ENCODE measurements at places on chromosomes 4 and X.

DNA sequence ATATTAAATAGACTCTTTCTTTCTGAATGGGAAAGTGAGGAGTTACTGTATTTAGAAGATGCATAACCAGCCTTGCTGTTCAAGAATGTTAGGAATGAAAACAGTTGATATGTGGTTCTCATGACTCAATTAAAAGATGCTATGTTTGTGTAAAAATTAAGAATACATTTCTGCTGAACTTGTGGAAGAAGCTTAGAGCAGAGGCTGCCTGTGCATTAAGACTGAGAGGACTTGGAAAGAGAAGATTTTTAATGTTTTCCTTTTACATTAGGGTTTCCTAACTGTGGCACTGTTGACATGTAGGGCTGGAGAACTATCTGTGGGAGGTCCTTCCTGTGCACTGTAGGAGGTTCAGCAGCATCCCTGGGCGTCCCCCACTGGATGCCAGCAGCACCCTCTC, 137.7 kb downstream of the GPR143 start:
- no peak for DNase-seq

DNA sequence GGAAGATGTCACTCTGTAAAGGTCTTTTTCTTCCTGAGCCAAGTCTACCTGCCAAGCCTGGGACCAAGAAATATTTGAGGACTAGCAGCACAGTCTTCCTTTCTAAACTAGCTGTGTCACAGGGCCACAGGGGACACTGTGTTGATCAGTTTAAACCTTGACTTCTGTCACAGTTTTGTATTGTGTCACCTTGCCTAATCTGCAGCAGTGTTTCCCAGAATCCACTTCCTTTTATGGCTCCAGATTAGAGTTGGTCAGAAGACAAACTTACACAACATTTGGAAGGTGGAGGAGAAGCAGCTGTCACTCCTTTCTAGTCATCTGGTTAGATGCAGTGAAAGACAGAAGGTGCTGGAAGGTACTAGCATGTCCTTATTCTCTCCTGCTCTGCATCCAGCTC, 143.1 kb upstream of the BCOR start:
- no peak for DNase-seq

- DNase-seq = no peak
Observed at GRCh38 chr4:11597506-11597905, 168.8 kb upstream of the HS3ST1 start.

DNA sequence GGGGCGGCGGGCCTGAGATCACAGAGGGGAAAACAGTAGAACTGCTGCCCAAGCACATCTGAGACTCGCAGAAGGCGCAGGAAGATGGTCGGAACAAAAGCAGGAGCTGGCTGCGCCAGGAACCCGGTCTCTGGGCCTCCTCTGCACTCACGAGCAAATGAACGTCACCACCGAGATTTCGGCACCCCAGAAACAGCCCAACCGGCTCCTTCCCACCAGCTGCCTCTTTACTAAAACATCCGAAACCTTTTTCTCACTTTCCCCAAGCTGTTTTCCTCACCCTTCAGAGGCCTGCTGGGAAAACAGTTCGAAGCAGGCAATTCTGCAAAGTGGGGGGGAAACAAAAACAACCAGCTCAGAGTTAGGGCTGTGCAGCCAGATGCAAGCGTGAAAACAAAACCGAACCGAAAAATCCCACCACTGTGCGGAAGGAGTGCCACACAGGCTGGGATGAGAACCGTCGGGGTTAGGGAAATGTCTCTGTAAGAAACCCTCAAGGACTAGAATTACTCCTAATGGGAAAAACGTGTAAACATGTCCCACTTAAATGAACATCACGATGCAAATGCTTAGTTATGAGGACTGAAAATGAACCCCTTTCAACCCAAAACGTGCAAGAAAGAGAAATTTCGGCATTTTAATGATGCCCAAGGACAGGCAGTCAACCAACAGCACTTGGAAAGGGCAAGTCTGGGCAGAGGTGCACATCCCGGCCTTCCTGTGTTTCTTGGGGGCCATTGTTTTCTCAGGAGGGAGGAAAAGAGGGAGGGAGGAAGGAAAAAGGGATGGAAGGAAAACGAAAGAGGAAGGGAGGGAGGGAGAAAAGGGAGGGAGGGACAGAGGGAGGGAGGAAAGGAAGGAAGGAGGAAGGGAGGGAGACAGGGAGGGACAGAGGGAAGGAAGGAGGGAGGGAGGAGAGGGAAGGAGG, 15.8 kb downstream of the DHRSX start:
- DNase-seq = no peak

- DNase-seq = no peak
Observed at GRCh38 chr4:54227256-54228055, 1.6 kb upstream of the PDGFRA start.

DNA sequence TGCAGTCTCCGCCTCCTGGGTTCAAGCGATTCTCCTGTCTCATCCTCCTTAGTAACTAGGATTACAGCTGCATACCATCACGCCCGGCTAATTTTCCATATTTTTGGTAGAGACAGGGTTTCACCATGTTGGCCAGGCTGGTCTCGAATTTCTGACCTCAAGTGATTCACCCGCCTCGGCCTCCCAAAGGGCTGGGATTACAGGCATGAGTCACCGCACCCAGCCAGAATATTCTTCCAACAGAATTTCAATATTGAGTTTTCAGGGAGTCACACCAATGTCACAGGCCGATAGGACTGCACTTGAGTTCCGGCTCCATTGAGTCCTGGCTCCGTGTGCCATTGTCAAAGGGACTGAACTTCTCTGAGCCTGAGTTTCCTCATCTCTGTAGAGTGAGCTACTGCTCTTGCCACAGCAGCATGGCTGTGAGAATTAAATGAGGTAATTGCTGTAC, 82.9 kb downstream of the CLCN4 start:
- no peak for DNase-seq

DNA sequence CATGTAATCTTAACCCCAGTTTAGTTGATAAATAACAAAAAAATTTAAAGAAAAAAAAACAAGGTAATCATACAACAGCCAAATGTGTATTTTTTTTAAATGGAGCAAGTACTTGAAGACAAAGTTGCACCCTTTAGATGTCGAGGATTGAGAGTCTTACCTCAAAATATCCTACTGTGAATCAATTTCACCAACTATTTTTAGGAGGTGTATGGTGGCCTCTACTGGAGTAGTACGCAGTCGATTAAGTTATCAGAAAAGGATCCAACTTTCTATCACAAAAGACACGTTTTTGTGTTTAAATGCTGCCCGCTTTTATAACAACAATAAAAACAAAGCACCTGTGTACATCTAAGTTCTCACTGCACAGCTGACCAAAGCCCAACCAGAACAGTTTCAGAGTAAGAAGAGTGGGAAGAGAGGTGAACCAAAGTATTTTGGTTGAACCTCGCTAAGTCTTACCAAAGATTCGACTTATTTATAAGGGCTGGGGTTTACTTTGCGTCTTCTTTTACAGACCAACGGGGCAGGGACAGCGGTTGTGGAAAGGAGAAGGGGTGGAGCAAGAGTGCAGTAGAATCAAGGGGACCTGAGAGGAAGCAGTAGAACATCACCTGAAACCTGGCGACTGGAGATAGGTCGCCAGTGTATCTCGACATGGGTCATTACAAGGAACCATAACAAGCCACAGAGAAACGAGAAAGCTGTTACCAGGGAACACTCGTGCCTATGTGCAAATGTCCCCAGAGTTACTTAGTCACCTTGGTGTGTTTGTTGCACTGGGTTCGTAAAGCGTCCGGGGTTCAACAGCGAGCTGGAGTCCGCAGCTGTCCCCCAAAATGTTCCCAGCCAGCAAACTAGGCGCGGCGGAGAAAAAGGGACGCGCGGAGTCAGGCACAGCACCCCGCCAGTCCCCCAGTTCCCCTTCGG, 1.1 kb downstream of the RPS6KA6 start:
- DNase-seq = no peak

DNA sequence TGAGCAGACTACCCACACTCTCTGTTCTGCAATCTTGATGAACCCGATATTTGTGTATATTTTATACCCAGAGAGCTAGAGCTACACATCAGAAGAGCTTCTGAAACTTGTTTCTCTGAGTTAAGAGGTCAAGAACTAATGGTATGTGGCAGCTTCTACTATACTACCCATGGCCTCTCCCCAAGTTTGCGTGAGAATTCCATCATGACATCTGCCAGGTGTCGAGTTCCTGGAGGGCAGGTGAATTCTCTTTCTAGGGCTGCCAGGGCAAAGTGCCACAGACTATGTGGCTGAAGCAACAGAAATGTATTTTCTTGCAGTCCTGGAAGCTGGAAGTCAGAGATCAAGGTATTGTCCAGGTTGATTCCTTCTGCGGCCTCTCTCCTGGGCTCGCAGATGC, 4.4 kb downstream of the SORCS2 start:
- DNase-seq = no peak

GRCh38 chr4:81827577-81828202, 356.0 kb upstream of the RASGEF1B start:
- no peak for DNase-seq

Data from NCI-H1694 treated with DMSO at 0.1 percent for 48 hours (cell line).